ENCODE measurements at places on chromosomes 3 and 15.

DNA sequence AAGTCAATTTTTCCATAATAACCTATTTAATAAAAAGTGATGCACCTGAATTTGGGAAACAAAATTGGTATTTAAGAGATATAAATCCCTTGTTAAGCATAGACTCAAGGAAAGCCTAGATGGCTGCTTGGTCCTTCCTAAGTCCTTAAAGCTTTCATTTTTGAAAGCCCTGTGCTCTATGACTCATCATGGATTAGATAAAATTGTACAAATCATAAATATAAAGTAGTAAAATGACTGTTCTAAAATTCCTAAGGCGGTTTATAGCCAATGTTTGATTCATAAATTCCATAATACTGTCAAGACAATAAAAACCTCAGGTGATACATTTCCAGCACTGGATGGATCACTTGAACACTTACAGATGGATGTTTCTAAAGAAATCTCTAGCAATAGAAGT lies 730.8 kb upstream of the EPHA6 start:
- DNase-seq: no peak

GRCh38 chr3:86950717-86951116 lies 40.2 kb downstream of the VGLL3 start:
- DNase-seq: no peak

GRCh38 chr3:85554153-85554552 lies 595.4 kb downstream of the CADM2 start:
- no peak for DNase-seq

DNA sequence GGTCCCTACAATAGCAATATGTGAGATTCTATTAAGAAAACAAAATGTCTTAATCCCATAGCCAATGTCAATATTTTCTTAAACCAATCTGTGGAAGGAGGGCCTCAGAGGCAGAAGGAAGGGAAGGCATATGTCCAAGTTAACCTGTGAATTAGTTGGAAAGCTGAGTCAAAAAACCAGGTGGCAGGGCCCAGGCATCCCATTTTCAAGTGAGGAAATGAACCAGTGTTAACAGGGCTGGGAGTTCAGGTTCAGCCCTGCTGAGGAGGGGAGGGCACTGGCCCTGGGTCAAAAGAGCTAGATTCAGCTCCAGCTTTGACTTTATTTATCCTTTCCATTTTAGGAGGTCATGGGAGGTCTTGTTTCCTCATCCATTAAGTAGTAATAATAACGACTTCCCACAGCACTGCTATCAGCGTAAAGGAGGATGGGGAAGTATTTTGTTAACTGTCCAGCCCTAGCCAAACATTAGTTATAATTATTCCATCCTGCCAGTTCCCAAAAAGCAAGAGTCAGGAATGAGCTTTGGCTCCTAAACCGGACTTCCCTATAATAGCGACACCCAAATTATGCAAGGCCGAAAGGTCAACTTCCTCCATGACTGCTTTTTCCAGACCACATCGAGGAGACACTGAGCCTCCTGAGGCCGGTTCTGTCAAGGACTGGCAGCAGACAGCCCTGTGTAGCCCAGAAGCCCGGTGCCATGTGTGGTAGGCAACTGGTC lies 3.2 kb downstream of the MASP1 start:
- DNase-seq: no peak

DNA sequence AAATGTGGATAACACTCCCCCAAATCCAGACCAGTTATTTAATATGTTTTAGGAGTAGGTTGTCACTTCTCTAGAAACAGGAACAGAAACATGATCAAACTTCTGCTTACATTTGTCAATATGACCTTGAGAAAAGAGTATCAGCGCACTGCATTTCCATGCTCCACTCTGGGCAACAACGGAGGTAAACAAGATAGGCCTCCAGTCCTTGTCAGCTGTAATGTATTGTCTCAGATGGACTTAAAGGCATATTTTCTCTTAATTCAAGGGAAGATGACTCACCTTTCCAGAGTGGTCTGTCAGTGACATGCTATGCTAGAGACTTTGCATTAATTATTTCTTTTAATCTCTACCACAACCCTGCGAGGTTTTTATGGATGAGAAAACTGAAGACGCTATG lies 51.6 kb upstream of the TCF12 start:
- no peak for DNase-seq

GRCh38 chr3:77427528-77427927 lies 387.6 kb downstream of the ROBO2 start:
- no peak for DNase-seq

DNA sequence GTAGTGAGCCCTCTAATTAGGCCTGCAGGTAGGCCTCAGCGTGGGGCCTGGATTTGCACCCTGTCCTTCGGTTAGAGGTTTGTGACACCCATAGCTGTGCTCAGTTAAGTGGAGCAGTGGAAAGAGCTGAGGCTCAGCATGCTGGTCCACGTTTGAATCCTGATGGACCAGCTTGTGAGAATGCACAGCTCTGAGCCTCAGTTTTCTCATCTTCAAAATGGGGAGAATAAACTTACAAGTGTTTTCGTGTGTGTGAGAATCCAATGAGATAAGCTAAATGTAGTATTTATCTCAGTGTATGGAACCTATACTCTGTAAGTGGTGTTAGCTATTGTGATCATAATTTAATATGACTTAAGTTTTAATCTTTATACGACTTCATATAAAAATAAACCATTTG lies 22.5 kb downstream of the EEFSEC start:
- no peak for DNase-seq

DNA sequence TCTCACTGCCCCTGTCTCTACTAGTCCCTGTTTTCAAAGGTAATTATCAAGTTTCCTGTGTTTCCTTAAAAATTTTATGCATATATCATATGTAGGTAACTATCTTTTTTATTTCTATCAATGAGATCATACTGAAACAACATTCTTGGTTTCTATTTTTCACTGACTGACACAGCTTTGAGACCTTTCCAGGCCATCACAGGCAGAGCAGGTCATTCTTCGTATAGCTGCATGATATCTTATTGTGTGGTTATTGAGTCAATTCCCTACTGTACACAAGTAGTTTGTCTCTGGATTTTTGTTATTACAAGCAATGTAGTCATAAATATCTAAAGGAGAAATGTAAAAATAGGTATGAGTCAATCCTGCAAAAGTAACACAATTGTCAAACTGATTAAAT lies 169.6 kb downstream of the CFAP20DC start:
- DNase-seq: no peak

- peak; percentile 93 for DNase-seq
Observed at GRCh38 chr3:72447059-72447946, 400.9 kb downstream of the SHQ1 start.

GRCh38 chr15:59199626-59200465 lies 6.8 kb upstream of the LDHAL6B start:
- no peak for DNase-seq

- DNase-seq: no peak
Observed at GRCh38 chr3:115624901-115625300, 1.6 kb downstream of the GAP43 start.

DNA sequence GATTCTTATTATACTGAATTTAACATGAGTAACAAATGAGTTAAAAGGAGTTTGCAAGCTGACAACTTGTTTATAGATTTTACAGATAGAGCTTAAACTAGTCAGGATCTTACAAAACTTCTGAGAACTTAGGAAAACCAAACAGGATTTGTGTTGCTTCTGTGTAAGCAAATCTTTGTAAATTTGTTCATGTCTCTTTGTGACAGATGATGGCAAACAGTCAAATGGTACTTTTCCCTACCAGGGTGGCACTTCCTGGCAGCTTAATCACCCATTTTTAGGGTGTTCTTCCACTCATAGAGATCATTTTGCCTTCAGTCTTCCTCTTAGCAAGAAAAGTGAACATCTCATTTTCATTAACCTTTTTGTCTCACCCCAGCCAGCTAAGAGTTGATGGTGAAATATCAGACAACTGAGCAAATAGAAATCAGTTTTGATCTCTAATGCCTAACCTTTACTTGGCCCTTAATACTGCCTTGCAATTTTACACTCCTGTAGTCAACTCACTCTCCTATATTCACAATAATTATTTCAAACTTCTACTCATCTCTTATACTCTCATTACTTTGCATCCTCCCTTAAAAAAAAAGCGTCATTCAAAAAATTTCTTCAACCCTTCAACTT lies 23.7 kb upstream of the NECTIN3 start:
- DNase-seq: no peak

GRCh38 chr15:40582726-40583246 lies 11.3 kb upstream of the KNL1 start:
- DNase-seq: no peak

DNA sequence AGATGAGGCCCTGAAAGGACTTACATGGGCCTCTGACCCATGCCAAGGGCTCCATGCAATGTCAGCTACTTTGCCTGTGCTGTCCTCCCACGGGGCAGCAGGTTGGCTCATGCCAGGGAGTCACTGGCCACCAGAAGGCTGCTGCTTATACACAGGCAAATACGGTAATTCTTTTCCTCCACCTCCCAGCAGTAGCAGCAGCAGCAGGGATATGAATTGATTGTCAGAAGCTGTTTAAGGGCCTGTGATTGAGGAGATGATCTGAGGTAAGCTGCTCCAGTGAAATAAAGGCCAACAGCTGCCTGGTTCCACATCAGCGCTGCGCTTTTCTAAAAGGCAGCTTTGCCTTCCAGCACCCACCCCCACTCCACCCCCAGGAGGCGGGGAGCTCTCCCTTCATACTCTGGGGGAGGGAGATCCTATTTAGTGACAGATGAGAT lies 250.5 kb downstream of the SHQ1 start:
- no peak for DNase-seq

DNA sequence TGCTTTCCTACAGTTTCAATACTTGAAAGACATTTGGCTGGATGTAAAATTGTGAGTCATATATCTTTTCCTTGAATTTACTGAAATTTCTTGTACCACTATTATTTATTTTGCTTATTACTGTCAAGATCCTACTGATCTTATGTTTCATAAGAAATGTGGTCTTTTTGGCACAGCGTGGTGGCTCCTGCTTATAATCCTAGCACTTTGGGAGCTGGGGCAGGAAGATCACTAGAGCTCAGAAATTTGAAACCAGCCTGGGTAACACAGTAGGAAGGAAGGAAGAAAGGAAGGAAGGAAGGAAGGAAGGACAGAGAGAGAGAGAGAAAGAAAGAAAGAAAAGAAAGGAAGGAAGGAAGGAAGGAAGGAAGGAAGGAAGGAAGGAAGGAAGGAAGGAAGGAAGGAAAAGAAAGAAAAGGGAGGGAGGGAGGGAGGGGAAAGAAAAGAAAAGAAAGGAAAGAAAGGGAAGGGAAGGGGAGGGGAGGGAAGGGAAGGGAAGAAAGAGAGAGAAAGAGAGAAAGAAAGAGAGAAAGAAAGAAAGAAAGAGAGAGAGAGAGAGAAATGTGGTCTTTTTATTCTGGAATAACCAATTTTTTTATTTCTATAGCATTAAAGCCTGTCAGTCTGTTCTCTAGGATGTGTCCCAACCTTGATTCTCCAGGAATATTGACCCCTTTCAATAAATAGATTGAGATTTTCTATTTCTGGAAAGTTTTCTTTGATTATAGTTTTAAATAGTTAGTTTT lies 572.0 kb upstream of the TGFBR2 start:
- no peak for DNase-seq

DNA sequence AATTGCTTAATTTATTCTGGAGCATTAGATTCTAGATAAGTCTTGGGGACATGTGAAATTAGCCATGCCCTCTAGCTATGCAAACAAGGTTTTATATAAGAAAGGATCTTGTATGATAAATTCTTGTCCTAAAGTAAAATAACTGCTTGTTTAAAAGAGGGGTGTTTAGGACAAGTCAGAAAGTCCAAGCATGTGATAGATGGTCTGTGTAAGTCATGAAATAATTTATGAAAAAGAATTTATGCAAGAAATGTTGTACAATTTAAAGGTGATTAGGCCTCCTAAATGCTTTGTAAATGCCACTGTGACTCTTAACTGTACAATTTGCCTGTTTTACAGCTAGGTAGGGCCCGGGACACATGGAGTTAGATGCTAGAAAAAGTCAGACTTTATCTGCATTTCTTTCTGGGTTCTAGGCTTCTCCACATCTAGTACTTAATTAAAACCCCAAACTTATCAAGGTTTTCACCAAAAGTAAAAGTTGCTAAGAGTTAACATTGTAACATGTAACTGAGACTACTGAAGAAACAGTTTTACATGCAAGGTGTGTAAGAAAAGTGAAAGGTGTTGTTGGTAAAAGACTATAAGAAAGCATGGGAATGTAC lies 13.2 kb downstream of the LINS1 start:
- no peak for DNase-seq

Data from activated naive CD4-positive, alpha-beta T cell treated with anti-CD3 and anti-CD28 coated beads, Interleukin-2, amount 50 U/mL, for 16 hours (primary cell).